T-helper 9 cell (primary cell): ENCODE measurements at places on chromosomes 4 and X.

DNA sequence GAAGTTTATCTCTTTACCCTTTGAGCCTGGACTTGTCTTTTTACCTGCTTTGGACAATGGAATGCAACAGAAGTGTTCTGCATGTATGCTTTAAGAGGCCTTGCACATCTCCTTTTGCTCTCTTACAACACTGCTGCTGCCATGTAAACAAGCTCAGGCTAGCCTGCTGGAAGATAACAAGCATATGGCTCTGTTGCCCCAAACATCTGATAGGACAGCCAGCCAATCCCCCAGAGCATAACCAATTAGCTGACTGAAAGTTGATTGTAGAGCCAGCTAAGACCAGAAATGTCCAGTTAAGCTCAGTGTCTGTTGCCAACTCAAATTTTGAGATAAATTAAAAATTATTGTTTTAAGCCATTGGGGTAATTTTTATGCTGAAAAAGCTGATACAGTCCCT lies 510.6 kb upstream of the CNKSR2 start:
- DNase-seq: no peak

DNA sequence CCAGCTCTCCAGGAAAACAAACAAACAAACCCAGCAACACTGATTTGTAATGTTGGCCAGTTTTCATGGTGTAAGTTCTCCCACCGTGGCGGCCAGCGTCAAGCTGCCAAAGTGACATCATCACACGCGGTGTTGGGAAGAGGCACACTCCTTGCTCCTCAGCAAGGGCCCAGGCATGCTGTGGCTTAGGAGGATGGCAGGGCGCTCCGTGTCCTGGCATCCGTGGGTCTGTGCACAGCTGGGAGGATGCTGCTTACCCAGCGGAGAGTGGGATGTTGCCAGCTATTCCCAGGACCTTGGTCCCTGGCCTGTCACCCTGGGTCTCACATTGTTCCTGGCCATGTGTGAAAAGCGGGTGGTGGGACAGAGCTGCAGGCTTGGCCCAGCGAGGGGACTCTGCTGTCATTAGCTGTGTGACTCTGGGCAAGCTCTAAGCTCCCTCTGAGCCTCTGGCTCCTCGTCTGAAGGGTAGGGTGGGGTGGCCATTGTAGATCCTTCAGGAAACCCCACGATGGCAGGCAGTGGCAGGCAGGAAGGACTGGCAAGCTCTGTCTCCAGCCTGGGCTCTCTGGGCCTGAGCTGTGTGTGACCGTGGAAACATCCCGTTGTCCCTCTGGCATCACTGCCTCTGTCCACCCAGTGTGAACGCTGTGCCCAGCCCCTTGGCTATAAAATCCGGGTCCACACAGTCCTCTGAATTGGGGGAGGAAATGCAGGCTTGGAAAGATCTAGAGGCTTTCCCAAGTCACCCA lies 10.8 kb downstream of the PSAPL1 start:
- DNase-seq: no peak

DNA sequence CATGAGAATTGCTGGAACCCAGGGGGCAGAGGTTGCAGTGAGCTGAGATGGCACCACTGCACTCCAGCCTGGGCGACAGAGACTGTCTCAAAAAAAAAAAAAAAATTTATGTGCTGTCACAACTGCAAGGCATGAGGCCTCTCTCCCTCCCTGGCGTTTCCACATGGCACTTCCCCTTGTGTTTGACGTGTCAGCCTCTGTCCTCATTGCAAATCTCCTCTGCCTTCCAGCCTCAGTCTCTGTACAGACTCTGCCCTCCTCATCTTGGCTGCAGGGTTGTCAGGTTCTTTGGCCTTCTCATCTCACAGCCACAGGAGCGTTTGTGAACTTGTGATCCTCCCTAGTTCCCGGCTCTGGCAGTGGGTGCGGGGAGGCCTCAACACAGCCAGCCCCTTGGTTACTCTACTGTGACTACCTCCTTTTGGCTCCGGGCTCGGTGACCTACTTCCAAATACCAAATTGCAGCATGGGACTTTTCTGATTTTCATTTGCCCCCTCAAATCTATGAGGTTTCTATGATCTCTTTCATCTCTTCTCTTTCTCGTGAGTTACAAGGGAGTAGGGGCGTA lies 250.0 kb downstream of the CBR4 start:
- no peak for DNase-seq

DNA sequence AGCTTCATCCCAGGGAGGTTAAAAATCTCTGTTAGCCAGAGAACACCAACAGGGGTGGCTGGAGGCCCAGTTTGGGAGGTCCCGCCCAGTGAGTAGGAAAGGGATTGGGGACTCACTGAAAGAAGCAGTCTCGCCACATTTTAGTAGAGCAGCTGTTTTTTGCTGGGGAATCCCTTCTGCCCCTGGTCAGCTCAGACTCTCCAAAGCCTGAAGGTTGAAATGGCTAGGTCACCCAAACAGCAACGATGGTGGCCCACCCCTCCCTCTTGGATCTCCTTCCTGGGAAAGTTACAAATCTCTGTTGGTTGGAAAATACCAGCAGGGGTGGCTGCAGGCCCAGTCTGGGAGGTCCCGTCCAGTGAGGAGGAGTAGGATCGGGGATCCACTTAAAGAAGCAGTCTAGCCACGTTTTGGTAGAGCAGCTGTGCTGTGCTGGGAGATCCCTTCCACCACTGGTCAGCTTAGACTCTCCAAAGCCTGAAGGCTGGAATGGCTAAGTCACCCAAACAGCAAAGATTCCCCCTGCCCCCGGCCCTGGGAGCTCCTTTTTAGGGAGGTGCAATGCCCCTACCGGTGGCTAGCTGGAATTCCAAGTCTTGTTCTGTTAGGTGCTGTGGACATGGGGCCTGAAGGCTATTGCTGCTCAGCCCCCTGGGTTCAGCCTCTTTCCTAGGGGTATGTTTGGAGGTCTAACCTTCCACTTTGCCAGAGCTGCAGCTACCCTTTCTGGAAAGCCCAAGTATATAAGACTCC lies 40.0 kb upstream of the TEX13A start:
- DNase-seq: no peak

- no peak for DNase-seq
These were observed 160.0 kb upstream of the NAP1L5 start for GRCh38 chr4:88857588-88857987.
